T1000 (cell line): ENCODE measurements at places on chromosomes 1 and 21.

DNA sequence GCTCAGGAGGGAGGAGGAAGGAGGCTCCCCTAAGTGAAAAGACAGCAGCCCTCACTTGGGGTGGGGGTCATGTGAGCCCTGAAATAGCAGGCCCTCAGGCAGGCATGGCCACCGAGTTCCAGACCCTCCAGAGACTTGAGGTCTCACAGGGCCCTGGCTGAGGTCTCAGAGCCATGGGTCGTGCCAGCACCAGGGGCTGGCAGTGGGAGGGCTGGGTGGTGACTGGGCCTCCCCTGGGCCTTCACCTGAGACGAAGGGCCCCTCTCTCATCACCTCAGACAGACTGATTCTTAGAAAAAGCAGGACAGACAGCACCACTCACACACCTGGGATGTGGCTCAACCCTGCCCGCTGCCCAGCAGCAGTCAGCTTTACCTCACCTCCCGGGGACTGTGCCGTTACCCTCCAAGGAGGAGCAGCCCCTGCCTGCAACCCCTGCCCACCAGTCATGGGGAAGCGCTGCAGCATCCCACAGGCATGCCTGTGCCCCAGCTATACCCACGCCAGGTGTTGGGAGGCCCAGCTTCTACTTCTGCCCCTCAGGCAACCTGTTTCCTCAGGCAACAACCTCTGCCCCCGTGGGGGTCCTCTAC lies 42.6 kb upstream of the LRP8 start:
- DNase-seq: no peak

DNA sequence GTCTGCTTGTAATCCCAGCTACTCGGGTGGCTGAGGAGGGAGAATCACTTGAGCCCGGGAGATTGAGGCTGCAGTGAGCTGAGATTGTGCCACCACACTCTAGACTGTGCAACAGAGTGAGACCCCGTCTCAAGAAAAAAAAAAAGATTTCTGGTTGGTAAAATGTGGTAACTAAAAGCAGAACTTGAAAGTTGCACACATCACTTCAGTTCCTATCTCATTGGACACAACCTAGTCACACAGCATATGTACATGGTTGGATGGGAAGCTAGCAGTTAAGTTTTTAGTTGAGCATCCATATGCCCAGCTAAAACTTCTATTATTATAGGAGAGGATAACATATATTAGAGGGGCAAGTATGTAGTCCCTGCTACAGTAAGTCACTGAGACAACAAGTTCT lies 22.1 kb downstream of the BCAS2 start:
- DNase-seq: no peak

GRCh38 chr1:18719786-18720451 lies 89.3 kb downstream of the PAX7 start:
- no peak for DNase-seq

- no peak for DNase-seq
Measured at GRCh38 chr1:164658864-164659263, 99.9 kb downstream of the PBX1 start.

GRCh38 chr1:58439946-58440345 lies 106.6 kb downstream of the OMA1 start:
- no peak for DNase-seq

GRCh38 chr1:62595647-62596046 lies 1.7 kb upstream of the ANGPTL3 start:
- DNase-seq: no peak

DNA sequence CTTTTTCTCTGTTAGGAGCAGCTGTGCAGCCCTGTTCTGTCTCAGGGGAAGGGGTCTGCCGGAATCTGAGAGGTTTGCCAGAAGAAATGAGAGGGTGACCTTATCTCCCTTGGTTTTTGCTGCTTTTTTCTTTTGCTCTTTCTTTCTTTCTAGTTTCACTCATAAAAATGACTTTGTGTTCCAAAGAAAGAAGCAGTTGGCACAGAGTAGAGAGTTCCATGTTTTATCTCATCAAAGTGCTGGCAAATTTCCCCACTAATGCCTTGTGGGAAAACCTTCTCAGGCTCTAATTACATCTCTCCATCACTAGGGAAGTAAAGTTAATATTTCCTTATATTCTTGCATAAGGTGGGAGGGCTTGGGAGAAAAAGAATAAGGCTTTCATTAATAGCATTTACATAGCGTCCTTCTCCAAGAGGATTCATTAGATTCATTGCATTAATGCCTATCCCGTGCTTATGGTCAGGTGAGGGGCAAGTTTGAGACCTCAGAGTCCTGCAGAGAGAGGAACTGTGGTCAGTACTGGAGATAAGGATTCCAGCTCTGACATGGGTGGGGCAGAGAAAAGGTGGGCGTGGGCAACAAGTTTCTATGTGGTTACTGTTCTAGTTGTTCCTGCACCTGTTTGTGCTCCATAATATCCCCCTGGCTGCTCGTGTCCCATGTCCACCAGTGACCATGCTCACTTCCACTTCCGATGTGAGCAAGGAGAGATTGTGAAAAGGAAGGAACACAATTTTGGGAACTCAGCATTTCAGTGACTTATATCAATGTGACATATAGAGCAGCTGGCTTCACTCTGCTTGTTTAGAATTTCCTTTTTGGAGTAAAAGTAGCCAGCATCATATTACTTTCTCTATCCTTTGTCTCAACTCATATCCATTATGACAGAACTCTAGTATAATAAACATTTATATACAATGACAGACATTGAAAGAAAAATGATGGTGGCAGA lies 79.5 kb downstream of the DISC1 start:
- no peak for DNase-seq

DNA sequence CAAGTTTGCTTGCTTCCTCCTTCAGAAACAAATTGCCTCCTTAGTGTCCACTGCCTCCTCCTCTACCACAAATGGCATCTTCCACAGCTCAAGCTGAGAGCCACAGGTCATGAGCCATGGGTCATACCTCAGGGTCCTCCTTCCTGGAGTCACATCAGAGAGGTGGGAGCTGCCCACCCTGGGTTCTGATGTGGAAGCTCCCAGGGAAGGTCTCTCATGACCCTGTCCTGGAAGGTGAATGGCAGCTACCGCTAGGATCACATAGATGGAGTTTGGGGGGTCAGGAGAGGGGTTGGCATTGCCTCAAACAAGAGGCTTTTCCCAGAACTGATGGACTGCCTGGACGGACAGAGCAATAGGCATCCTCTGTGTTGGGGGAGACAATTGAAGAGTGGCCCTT lies 321.4 kb downstream of the MATN1 start:
- DNase-seq: no peak

GRCh38 chr1:230368363-230368762 lies 57.8 kb downstream of the PGBD5 start:
- DNase-seq: peak; percentile 33

- DNase-seq: no peak
Measured at GRCh38 chr1:6386371-6386949, 7.1 kb downstream of the ACOT7 start.

DNA sequence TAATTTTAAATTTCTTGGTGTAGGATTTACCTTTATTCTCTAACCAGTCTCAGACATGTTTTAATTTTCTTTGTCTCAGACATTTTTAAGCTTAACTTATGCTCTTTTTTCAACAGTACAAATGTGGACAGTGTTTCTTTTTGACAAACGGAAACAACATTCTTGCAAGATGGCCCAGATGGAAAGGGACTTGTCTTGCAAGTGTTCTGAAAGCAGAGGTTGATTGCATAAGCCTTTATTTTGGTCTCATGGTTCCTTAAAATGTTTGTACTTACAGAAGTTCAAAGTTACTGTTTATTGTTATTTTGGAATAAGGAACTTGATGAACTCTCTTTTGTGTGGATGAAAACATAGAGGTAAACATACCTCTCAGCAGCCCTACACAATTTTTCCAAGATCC lies 22.9 kb downstream of the SMAP2 start:
- DNase-seq: no peak

GRCh38 chr1:205237526-205238484 lies 10.1 kb downstream of the TMCC2 start:
- no peak for DNase-seq

- DNase-seq: no peak
Measured at GRCh38 chr1:199176713-199177112, 537.9 kb downstream of the PTPRC start.

DNA sequence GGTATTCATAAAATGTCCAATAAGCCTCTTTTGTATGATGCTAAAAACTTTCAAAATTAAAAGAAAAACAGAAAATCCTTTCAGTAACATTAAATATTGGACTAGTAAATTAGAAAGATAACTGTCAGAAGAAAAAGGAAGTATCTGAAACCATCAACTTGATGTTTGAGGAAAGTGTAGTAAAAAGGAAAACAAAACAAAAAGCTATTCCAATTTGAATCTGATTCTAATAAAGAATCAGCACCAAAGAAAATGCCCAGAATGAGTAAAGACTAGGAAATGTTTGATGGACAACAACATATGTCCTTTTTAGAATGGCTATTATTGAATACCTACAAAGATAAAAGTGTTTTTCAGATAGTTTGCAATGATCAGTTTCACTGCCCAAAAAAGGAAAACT lies 79.9 kb upstream of the RBM34 start:
- no peak for DNase-seq

DNA sequence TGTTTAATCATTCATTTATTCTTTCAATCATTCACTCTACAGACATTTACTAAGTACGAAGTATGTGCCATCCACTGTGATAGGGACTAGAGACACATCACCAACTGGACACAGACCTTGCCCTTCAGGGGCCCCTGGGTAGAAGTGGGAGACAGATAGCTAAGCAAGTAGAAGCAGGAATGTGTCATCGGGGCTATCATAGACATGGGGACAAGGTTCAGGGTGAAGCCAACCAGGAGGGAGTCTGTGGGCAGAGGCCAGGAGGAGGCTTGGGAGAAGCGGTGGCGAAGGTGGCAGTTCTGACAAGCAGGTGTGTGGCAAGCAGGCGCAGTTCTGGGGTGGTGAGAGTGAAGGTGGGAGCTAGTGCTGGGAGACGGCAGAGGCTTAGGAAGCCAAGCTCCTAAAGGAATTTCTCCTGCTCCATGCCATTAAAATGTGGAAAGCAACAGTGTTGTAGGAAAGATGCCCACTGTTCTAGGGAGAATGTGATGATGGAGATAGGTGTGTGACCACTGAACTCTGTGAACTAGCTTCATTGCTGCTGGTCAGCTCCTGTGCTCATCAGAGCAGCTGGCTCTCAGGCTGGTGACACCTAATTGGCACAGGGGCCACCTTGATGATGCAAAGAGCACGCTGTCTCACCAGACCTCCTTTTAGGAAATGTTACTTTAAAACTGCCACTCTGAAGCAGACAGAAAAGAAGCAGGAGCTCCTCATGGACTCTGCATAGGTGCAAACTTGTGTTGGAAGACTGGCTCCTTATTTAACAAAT lies 79.7 kb upstream of the LPGAT1 start:
- DNase-seq: no peak

DNA sequence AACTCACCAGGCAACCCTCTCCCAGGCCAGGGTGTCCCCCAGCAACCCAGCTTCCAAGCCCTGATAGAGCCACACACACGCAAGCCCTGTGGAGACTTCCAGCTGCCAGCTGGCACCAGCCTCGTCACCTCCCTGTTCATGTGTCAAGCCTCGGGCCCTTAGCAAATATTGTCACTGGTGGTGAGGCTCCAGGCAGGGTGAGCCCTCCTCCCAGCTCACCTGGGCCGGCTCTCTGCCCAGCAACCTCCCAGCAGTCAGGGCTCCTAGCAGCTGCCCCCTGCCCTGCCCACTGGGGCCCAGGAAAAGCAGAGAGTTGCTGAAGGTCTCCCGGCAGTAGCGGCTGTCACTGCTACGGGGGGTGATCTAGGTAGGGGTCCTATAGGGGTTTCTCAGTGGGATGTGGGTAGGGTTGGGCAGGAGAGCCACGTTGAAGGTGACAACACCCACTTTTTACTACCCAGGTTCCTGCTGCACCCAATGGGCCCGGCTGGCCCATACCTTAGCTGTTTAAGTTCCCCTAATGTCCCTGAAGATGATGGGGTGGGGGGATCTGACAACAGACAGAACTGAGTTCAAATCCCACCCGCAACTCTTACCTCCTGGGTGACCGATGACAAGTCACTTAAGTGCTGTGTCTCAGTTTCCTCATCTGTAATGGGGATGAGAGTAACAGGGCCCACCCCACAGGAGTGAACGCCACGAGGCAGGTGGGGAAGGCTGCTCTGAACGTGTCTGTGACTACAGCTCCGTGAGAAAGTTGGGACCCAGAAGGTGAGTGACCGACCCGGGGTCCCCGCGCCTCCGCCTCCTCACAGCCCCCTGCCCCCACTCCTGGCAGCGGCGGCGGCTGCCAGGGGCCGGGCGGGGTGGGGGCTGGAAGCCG lies 678 bp downstream of the TTC39A start:
- no peak for DNase-seq

- no peak for DNase-seq
Measured at GRCh38 chr1:153583976-153584375, 18.3 kb upstream of the S100A2 start.

- DNase-seq: no peak
Measured at GRCh38 chr1:151820940-151821339, 10.7 kb downstream of the RORC start.

DNA sequence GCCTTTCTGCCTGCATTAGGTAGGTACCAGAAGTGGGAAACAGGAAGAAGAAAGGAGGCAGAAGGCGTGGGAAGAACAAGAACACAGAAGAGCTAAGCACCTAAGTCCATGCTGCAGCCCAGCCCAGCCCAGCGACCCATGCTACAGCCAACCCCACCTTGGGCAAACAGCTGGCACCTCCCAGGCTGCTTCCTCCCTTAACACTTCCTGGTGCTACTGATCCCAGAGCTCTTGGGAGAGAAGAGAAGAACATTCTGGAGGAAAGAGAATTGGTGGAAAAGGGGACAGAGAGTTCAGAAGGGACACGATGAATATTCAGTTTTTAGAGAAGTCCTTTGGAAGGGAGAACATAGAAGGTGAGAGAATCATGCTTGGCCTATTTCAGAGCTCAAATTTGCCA lies 28.5 kb downstream of the PLEKHA6 start:
- no peak for DNase-seq

GRCh38 chr1:176164014-176164678 lies 42.9 kb downstream of the COP1 start:
- no peak for DNase-seq

GRCh38 chr1:16275591-16275990 lies 38.6 kb upstream of the CPLANE2 start:
- no peak for DNase-seq

DNA sequence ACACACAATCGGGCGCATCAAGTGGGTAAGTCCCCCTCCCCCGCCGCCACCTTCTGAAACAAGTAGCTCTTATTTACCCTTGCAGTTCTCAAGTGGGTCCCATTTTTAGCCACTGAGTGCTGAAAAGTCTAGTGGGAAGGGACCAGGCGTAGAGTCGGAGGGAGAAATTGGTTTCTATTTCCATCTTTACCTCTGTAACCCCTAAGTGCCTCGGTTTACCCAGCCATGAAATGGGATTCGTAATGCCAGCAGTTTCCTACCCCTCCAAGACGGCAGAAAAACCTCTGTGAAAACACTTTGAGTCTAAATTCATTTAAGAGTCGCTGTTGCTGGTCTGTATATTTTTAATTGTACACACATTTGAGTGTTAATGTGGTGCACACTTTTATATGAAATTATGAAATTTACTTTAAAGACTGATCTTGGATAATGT lies 928 bp downstream of the TLCD4 start:
- no peak for DNase-seq

GRCh38 chr1:27333717-27334279 lies 8.0 kb upstream of the SYTL1 start:
- no peak for DNase-seq
